ENCODE measurements at places on chromosomes 11 and 22. TPM values are rescaled to one million over a fixed set of nuclear protein-coding genes. Genes with fewer than 3 reads are reported as not detected.

GRCh38 chr22:26075251-26075650 is 94.0 kb upstream of the SEZ6L start:
- no peaks in the 10 kb centered on the region for H3K36me3 ChIP-seq
- no peaks in the 10 kb centered on the region for H3K27me3 ChIP-seq
- no peak overlapping the region for H3K27ac ChIP-seq
- H3K4me3 ChIP-seq: no peak overlapping the region

- H3K27ac ChIP-seq: no peak overlapping the region
- H3K36me3 ChIP-seq: no peaks in the 10 kb centered on the region
- peaks cover 3% of the 10 kb centered on the region for H3K4me1 ChIP-seq
- no peaks in the 10 kb centered on the region for H3K27me3 ChIP-seq
- no peak for DNase-seq
Observed at GRCh38 chr11:122690384-122690783, 34.9 kb downstream of the UBASH3B start.

GRCh38 chr11:36790526-36790925 is 192.5 kb upstream of the RAG2 start:
- no peaks in the 10 kb centered on the region for H3K36me3 ChIP-seq
- peaks cover 3% of the 10 kb centered on the region for H3K4me1 ChIP-seq
- peak overlapping the region; percentile 11 for H3K27ac ChIP-seq
- no peak for DNase-seq

GRCh38 chr11:7882860-7883259 is 48.2 kb downstream of the OR10A6 start:
- DNase-seq: no peak
- H3K27ac ChIP-seq: no peak overlapping the region
- no peaks in the 10 kb centered on the region for H3K4me1 ChIP-seq
- no peak overlapping the region for H3K4me3 ChIP-seq

GRCh38 chr11:102197670-102198139 is 87.5 kb downstream of the YAP1 start:
- no peaks in the 10 kb centered on the region for H3K27me3 ChIP-seq
- H3K27ac ChIP-seq: no peak overlapping the region
- peaks cover 12% of the 10 kb centered on the region for H3K4me1 ChIP-seq
- DNase-seq: no peak

The OR8D4 gene
- total RNA-seq: 0.08 TPM

All from ovary (tissue), 10 donors.